Breast epithelium (tissue), 4 donors: ENCODE measurements at places on chromosomes 16 and 17. TPM values are rescaled to one million over a fixed set of nuclear protein-coding genes. Genes with fewer than 3 reads are reported as not detected.

Gene RCVRN
- 0.66 TPM for total RNA-seq

Gene CD300LF
- total RNA-seq, result 0.32 TPM

Gene PLEKHG4
- total RNA-seq, result 15.0 TPM

Gene SMIM22
- 58.7 TPM for total RNA-seq

Gene IFT20
- total RNA-seq, result 40.2 TPM

Gene EME1
- 2.0 TPM for total RNA-seq

Gene IRX6
- 12.8 TPM for total RNA-seq

Gene IL17C
- not detected for total RNA-seq

Gene NPIPA3
- total RNA-seq, result 1.3 TPM

Gene MPP3
- 26.3 TPM for total RNA-seq

Gene NPIPB6
- not detected for total RNA-seq

Gene TBX6
- total RNA-seq, result 0.98 TPM

Gene SPN
- 2.3 TPM for total RNA-seq

Gene KLHL10
- total RNA-seq, result 0.80 TPM

Gene TBC1D3E
- total RNA-seq, result not detected

Gene MT1G
- 224 TPM for total RNA-seq

Gene CTDNEP1
- total RNA-seq, result 67.5 TPM

Gene HOXB5
- 2.0 TPM for total RNA-seq

Gene MARVELD3
- total RNA-seq, result not detected

Gene SNX20
- 2.9 TPM for total RNA-seq

Gene KRTAP1-5
- total RNA-seq, result not detected

Gene CDR2L
- total RNA-seq, result 8.0 TPM

Gene MT1A
- total RNA-seq, result 97.8 TPM

Gene VASN
- 14.8 TPM for total RNA-seq

Gene HAP1
- 0.33 TPM for total RNA-seq

Gene KRT28
- not detected for total RNA-seq

Gene CES4A
- 9.0 TPM for total RNA-seq

Gene GRAP
- total RNA-seq, result 9.8 TPM

Gene KRT27
- total RNA-seq, result not detected

Gene CALCOCO2
- 134 TPM for total RNA-seq

Gene TBC1D26
- 0.33 TPM for total RNA-seq

Gene CD300A
- total RNA-seq, result 15.7 TPM

Gene SCNN1B
- total RNA-seq, result 18.0 TPM

Gene TM4SF5
- total RNA-seq, result not detected

Gene METRNL
- total RNA-seq, result 41.6 TPM

Gene PPP1R27
- total RNA-seq, result not detected

Gene ACSM2B
- not detected for total RNA-seq

Gene EVI2B
- total RNA-seq, result 5.9 TPM

Gene EPX
- total RNA-seq, result not detected

Gene TBC1D3
- not detected for total RNA-seq

Gene CACNG1
- total RNA-seq, result not detected

Gene EFCAB3
- total RNA-seq, result not detected

Gene FOXJ1
- total RNA-seq, result 0.15 TPM

Gene UTS2R
- total RNA-seq, result not detected

Gene CPNE7
- total RNA-seq, result not detected

Gene MGAT5B
- 0.33 TPM for total RNA-seq

Gene KRTAP2-2
- not detected for total RNA-seq

Gene ZPBP2
- not detected for total RNA-seq

Gene HOXB6
- total RNA-seq, result 1.0 TPM
